ENCODE measurements at places on chromosomes 4 and X. TPM values are rescaled to one million over a fixed set of nuclear protein-coding genes. Genes with fewer than 3 reads are reported as not detected.

Gene RBMXL3
- total RNA-seq, result not detected

Gene LRCH2
- 3.2 TPM for total RNA-seq

Gene EFHC2
- not detected for total RNA-seq

Gene ARHGAP6
- 0.47 TPM for total RNA-seq

Gene FAM241A
- 9.7 TPM for total RNA-seq

Gene SH3TC1
- total RNA-seq, result 131 TPM
